ENCODE measurements at places on chromosomes 7 and 10.
A peak's percentile ranks its signal among the peaks of the same experiment; 100 is the strongest.

- DNase-seq = no peak
Measured at GRCh38 chr7:85336086-85336485, 149.2 kb upstream of the SEMA3D start.

DNA sequence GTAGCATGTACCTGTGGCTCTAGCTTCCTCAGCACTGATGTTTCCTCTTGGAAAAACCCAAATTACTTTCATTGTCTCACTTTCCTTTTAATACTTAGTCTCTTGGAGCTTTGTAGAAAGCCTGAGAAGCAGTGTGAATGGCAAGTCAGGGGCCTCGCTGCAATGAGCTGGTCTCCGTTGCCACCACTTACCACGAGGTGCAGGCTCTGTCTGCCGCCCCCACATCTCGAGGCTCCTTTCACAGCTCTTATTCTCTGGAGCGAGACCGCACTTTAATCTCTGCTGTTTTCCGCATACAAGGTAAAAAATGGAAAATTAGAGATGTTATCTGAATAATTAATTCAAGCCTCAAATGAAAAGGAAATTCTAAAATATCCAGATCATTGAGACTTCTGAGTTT, 186.2 kb downstream of the HECW1 start:
- DNase-seq = no peak

- DNase-seq = no peak
Measured at GRCh38 chr10:128476845-128477244, 350.6 kb upstream of the MKI67 start.

DNA sequence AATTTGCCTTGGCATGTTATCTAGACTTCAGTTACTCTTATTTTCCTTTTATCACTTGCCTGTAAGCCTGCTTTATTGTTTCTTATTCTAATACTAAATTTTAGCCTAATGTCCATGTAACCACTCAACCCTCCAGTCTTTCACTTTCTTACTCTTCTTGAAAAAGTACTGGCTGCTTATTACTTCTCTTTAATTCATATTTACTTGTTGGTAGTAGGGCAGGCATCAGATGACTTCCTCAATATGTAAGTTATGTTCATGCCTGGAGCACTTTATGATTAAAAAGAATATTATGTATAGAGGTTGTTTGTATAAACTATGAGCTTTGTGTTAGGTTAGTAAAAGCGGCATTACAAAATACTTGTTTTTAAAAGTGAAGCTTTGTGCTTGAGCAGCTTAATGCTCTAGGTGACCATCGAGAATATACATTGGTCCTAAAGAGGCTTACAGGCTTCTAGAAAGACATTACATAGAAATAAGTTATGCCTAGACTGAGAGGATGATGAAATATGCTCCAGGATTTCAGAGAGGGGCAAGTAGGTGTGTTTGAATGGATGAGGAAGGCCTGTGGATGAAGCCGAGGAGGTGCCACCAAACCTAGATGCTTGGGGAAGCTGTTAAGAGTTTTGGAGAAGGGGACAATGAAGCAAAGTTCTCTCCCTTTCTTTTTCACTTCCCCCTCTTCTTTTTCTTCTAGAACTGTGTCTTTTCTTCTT, 207.1 kb upstream of the HDAC9 start:
- DNase-seq = no peak

GRCh38 chr7:107856806-107857540, 34.0 kb upstream of the DLD start:
- peak; percentile 14 for DNase-seq

GRCh38 chr10:13102002-13102794, 2.2 kb downstream of the OPTN start:
- DNase-seq = no peak

GRCh38 chr10:100745882-100746783, 751 bp downstream of the PAX2 start:
- no peak for DNase-seq

GRCh38 chr10:79295563-79295962, 51.7 kb upstream of the PPIF start:
- no peak for DNase-seq

DNA sequence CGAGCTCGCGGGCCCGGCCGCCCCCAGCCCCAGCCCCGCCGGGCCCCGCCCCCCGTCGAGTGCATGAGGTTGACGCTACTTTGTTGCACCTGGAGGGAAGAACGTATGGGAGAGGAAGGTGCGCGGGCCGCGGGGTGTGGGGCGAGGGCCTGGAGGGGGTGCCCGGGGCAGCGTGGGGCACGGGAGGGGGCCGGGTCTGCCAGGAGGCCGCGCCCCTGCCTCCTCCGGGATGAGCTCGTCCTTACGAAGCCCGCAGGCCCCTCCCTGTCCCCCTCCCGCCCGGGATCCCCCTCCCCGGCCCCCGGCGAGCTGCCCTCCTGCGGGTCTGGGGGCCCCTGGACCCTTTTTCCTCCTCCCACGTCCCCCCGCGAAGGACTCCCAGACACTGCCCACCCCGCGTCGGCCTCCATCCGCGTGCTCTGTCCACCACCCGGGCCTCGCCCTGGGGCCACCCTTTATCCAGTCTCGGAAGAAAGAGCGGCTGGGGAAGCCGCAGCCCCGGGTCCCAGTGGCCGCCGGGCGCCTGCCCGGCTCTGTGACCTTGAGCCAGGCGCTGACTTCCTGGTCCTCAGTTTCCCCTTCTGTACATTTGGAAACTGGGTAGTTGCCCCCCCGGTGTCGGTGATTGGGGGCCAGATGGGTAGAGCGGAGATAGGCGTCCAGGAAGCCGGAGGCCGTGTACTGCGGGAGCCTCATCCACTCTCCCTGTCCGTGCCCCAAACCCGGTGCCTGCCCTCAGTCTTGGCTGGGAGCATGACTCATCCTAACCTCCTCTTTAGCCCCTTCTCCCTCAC, 521 bp downstream of the LIMK1 start:
- DNase-seq = no peak

- DNase-seq = no peak
Measured at GRCh38 chr7:22127835-22128527, 182.3 kb upstream of the CDCA7L start.

- no peak for DNase-seq
Measured at GRCh38 chr10:110546077-110546476, 21.4 kb upstream of the SMC3 start.

DNA sequence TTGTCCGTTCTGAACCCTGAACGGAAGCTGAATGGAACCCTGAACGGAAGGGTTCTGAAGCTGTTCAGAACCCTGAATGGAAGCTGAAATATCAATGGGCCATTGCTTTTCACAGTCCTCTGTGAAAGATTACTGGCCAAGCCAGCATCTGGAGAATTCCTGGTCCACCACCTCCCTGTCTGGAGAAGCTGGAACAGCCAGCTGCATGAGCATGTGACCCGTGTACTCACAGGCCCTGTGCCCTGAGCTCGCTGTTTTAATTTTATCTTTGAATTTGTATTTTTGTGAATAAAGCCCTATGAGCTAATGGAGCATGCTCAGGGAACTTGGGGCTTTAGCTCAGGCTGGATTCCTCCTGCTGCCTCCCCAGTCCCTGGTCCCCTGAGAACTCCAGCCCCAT, 37.2 kb downstream of the HTRA1 start:
- DNase-seq = no peak

DNA sequence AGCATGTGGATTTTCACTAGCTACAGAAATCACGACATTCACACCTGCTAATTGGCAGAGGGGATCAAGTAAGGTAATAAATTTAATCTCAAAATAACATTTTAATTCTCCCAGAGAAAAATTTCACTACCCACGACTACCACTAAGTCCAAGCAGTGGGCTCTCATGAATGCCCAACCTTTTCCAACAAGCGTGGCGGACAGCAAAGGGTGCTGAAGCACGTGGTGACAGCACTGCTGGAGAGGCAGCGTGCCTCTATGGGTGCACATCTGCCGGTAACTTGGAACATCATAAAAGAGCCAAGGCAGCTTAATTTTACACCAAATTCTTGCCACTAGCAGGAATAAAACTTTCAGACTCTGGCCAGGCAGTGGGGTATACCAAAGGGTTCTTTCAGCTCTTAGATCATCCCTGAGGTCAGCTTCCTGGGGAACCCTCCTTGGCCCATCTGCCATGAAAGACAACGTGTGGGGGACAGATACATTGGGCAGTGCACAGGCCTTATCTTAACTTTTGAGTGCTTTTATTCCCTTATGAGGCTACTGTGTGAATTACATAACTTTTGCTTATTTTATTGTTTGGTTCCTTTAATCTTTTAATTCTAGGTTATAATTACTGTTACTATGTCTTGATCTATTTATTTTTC, 206.7 kb upstream of the KCTD7 start:
- DNase-seq = no peak

DNA sequence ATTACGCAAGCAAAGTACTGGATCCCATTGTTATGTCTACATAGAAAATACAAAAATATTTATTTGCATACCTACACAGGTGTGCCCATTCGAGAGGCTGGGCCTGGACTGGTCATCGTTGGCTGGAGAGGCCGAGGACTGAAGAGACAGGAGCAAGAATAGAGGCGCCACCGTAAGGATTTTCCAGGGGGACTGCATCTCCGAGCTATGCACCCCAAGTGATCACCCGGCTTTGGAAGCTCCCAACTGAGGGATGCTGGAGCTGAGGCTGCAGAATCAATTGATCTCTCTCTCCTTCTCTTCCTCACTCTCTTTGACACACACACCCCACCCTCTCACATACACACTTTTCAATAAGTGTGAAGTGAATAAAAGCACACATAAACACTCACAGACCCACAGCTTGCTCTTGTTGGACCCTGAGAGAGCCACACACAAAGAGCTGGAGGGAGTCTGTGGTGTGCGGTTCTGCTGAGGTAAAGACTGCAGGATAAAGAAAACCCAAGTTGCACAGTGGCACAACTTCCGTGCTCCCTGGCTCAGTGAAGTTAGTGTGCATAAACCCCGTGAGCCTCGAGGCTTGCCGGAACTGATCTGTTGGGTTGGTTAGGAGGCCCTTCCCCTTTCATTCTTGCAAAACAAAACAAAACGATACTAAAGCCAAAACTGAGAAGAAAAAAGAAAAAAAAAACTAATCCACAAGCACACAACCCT, at the start of gene AOAH:
AOAH (minus strand) TSS at position 544 of the 714 bp plus-strand sequence; CDS start at position 198, 346 bp downstream.
- DNase-seq = peak; percentile 84

GRCh38 chr10:74936577-74937265, 110.3 kb downstream of the KAT6B start:
- DNase-seq = no peak

DNA sequence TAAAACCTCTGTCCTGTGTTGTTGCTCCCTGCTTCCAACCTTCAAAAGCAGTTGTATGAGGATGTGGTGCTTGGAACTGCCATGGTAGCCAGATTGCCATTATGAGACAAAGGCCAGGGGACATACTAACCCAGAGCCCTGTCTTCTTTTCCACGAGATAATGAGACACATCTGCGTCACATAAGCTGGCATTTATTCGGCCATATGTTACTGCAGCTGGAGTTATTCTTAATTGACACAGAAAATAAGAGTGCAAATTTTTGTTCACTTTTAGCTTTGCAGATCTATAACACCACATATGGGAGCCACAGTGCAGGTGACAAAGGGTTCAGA, 15.5 kb upstream of the PDLIM1 start:
- DNase-seq = no peak

DNA sequence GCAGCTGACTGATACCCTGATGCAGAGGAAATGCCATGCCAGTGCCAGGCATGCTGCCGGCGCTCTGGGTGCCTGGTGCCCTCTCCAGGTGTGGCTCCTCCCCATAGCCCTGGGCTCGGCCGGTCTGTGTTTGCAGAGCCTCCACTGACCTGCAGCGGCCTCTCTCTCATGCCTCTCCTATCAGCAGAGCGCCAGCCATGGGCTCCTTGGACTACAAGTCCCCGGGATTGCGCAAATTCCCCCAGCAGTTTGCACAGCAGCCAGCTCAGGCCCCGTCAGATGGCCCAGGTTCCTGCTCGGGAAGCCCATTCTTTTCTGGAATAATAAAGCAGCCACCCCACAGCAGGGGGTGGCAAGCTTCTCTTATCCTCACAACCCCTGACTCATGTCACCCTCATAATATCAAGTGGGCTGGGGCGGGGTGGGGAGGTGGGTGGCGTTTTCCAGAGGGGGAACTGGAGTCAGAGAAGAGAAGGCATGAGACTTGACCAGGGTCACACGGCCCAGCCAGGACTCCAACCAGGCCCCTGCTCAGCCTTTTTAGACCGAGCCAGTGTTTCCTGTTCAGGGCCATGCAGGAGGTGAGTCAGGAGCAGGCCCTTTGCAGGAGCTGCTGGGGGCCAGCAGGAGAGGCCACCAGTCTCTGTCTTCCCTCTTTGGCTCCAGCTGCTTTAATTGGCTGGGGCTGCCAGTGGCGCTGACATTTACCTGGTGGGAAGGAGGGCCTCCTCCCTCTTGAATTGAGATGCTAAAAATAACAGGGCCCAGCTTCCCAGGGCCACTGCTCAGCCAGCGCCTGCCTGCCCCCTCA, 58.6 kb downstream of the ZMIZ1 start:
- peak; percentile 55 for DNase-seq

GRCh38 chr7:41238851-41239331, 464.0 kb downstream of the INHBA start:
- no peak for DNase-seq

- DNase-seq = no peak
Measured at GRCh38 chr10:27526242-27526641, 22.1 kb downstream of the RAB18 start.

- DNase-seq = no peak
Measured at GRCh38 chr7:50558294-50559053, 6.7 kb downstream of the DDC start.

- no peak for DNase-seq
Measured at GRCh38 chr10:111117528-111118277, 40.9 kb downstream of the ADRA2A start.

DNA sequence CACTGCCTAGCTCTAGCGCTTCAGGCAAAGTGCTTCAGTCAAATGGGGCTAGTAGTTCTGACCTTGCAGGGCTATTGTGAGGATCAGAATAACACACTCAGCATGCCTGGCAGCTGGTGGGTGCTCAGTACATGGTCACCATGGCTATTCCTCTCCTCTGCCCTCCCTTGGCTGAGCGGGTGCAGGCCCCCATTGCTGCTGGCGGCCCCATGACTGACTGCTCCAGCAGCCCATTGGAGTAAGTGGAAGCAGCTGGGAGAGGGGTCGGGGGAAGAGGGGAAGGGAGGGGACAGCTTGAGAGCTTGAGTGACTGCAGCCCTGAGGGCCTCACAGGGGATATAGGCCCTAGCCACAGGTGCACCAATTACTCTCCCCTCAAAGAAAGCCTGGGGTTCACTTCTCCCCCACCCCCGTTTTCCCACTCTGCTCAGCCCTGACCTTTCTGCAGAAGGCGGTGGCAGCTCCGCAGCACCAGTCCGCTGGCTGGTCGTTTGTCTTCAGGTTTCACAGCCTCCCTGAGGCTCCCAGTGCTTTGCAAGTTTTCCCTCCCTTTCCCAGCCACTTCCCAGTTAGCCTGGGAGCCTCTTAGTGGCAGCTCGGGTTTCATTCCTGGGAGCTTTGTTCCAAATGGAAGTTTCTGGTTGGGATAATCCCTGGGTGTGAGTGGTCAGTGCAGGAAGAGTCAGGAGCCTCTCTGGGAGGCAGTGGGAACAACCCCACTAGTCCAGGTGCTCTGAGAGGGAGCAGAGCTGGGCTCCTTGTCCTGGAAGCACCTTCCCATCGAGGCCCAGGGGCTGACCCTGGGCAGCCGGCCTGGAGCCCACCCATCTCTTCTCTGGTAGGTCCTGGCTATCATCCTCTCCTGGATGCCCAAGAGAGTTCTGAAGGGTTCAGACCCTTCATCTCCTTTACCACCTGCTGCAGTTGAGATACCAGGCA, 16.3 kb downstream of the FGF8 start:
- no peak for DNase-seq

Measured in CD4-positive, alpha-beta T cell treated with Interleukin-1 beta for 1 hour (primary cell).